NCI-H2081 treated with DMSO at 0.1 percent for 48 hours (cell line): ENCODE measurements at places on chromosomes 4 and X.

GRCh38 chrX:53714580-53715345, 28.2 kb upstream of the HUWE1 start:
- no peak for DNase-seq

GRCh38 chr4:1176398-1177273, 4.3 kb upstream of the SPON2 start:
- DNase-seq: no peak

- no peak for DNase-seq
These were observed 32.7 kb upstream of the JADE1 start for GRCh38 chr4:128776794-128777216.

DNA sequence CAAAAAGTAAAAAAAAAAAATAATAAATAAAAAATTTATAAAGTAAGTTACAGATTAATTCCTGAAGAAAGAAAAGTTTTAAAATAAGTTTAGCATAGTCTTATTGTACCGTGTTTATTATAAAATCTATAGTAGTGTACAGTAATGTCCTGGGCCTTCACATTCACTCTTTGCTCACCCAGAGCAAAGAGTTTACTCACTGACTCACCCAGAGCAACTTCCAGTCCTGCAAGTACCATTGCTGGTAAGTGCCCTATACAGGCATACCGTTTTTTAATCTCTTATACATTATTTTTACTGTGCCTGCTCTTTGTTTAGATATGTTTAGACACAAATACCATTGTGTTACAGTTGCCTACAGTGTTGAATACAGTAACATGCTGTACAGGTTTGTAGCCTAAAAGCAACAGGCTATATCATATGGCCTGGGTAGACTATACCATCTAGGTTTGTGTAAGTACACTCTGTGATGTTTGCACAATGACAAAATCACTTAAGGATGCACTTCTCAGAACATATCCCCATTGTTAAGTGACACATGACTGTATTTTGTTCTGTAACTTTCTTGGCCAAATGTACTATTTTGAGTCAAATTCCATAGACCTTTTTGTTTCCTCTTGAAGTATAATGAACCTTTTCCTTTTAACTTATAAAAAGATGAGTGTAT, 199.0 kb upstream of the NUDT6 start:
- no peak for DNase-seq

DNA sequence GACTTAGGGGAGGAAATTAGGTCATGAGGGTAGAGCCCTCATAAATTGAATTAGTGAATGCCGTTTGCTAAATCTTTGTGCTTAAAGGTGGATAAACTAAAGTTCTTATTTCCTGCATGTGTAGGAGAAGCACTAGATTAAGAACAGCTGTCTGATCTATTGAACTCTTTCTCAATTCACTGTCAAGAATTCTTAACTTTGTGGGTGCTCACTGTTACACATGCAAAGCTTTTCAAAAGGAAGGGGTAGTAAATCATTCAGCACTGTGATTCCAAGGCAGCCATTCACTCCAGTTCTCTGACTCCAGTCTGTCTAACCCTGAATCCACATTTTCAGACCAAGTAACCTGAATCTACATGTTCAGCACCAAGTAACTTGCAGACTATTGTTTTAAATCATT, 1520.1 kb downstream of the PCDH18 start:
- no peak for DNase-seq

DNA sequence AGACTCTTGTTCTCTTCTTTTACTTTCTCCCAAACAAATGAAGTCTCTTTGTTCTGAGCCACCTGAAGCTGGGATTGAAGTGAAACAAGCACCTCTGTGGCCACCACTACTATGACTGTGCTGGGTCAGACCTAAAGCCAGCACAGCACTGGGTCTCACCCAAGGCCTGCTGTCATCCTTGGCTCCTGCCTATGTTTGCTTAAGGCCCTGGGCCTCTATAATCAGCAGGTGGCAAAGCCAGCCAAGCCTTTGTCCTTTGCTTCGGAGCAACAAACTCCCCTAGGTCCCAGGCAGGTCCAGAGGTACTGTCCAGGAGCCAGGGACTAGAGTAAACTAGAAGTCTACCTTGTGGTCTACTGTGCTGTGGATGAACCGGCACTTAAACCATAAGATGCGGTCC, 220.6 kb upstream of the ARSJ start:
- no peak for DNase-seq

DNA sequence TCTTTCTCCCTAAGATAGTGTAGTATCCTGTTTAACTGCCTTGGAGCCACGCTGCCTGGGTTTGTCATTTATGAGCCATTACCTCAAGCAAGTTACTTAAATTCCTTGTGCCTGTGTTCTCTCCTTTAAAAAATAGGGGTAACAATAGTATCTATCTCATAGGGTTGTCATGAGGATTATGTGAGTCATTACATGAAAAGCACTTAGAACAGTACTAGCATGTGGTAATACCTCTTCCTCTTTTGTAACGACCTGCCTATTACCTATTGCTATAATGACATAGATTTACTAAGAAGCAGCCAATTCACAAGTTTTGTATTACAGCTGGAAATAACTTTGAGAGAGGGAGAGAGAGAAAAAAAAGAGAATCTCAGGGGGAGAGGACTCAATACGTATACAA, 834.7 kb downstream of the RAPGEF2 start:
- no peak for DNase-seq

GRCh38 chr4:79421483-79421882, 13.5 kb upstream of the GK2 start:
- DNase-seq: no peak

DNA sequence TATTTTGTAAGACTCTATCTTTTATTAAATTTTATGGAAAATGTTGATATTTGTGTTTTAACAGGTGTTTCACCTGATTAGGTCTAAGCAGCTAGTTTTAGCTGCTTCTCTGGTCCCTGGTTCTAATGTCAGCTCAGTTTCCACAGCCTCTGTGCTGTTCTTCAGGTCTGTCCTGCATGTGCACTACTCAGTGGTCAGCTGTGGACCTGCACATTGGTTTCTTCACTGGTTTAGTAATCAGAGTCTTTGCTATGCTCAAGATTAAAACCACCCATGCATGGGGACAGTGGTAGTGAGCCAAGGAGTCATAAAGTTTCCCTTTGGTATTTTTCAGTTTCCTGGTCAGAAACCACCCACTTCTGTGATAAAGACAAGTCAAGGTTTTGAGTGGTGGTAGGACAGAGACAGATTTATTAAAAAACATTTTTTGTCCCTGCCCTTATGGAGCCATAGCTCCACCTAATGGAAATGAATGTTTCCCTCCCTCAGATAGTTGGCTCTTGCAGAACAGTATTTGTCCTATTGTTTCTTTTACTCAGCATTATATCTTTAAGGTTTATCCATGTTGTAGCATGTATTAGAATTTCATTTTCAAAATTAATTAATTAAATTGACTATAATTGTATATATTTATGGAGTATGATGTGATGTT, 36.8 kb upstream of the VBP1 start:
- DNase-seq: no peak

GRCh38 chr4:110208419-110208818, 10.0 kb upstream of the ELOVL6 start:
- no peak for DNase-seq

GRCh38 chrX:65528705-65529340, 5.8 kb downstream of the LAS1L start:
- no peak for DNase-seq

- no peak for DNase-seq
These were observed 5.1 kb upstream of the MCUB start for GRCh38 chr4:109554971-109555370.

DNA sequence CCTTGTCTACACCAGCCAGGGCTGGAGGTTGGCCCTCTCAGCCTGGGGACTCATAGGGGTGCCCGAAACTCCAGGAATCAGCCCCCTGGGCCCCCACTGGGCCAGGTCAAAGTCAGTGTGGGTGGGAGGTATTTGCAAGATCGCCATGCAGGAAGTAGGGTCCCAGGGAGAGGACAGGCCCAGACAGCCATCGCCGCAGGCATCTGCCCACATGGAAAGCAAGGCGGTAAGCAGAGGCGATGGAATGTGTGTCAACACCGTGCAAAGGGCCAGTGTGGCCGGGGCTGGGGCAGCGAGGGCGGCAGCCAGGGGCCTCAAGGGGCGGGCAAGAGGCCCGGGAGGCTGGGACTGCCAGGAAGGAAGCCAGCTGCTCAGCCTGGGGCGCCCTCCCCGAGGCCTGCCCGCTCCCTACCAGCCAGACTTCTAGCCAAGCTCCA, 19.3 kb upstream of the DUSP9 start:
- DNase-seq: no peak

DNA sequence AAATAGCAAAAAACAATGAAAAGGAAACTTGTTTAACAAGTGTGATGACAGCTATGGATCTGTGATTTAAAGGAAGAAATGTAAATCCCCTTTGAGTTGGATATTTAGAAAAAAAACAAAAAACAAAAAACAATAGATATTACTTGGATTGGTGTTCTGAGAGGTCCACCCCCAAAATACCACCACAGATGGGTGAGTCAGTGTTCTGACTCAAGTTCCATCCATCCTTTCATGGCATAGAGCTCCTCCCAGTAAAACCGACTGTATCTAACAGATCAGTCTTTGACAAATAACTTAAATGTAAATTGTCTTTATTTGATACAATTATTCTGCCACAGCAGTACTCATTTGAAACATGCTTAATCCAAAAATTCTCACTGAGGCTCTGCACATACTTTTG, 27.4 kb downstream of the TMPRSS11B start:
- DNase-seq: no peak

- DNase-seq: no peak
These were observed 58.6 kb upstream of the PGRMC2 start for GRCh38 chr4:128346054-128346716.

- DNase-seq: no peak
These were observed 432.7 kb upstream of the PABPC4L start for GRCh38 chr4:134634301-134634700.

DNA sequence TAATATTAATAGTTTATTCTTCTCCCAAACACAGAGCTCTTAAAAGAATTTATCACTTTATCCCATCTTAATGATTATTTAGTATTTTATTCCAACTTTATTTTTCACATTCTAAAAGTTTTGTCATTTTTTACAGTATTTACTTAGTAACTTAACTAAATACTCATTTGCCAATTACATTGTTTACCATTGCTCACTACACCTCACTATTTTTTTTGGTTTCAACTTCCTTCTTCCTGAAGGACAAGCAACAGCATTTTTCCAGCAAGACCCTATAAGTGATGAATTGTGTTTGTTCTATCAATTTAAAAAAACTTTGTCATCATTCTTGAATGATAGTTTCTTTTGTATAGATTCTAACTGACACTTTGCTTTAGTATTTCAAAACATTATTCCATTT, 19.4 kb upstream of the SRD5A3 start:
- DNase-seq: no peak

DNA sequence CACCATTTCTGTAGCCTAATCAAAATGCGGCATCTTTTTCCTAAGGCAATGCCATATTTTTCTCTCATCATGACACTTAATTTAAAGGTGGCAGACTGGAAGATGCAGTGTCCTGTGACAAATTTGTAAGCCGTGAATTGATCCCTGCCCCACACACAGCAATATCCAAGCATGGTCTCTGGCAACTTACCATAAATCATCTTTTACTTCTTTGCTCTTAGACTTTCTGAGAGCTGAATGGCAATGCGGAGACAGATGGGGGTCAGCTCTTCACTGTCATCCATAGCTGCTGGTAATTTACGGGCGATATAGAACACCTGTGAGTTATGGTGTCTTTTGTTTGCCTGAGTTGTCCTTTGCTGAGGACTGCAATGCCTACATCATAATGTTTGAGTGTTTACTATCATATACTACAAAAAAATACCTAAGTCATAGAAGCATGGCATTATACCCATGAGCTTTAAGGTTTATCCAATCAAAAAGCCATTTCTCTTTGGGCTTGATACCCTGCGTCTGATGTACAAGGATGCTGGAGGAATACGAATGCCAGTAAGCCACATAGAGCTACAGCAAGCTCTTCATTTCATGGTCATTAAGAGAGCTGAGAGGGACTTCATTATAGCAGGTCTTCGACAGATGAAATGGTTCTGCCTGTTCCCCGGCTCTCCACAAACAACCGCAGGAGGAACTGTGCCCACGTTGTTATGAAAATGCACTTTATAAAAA, 148.1 kb downstream of the TRIML1 start:
- no peak for DNase-seq

GRCh38 chr4:186204686-186205085, 13.3 kb downstream of the CYP4V2 start:
- DNase-seq: no peak

- no peak for DNase-seq
These were observed 66.6 kb upstream of the ARHGAP24 start for GRCh38 chr4:85408301-85408700.

DNA sequence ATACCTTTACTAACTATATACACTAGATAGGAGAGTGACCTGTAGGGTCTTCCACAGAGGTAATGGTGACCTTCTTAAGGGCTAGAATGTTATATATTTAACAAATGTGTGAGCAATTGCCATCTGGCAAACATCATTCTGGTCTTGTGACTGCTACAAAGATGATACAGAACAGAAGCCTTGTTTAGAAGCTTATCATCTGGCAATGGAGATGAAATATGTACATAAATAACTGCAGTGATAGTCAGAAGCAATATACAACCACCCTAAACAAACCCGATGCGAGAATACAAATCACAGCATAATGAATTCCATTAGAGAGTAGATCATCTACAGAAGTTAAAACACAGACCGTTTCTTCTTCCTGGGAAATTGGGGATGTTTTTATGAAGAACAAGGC, 952.7 kb upstream of the SLIT2 start:
- no peak for DNase-seq

- no peak for DNase-seq
These were observed 114.4 kb downstream of the FRYL start for GRCh38 chr4:48665555-48666186.

GRCh38 chr4:11420327-11420726, 8.4 kb downstream of the HS3ST1 start:
- no peak for DNase-seq

DNA sequence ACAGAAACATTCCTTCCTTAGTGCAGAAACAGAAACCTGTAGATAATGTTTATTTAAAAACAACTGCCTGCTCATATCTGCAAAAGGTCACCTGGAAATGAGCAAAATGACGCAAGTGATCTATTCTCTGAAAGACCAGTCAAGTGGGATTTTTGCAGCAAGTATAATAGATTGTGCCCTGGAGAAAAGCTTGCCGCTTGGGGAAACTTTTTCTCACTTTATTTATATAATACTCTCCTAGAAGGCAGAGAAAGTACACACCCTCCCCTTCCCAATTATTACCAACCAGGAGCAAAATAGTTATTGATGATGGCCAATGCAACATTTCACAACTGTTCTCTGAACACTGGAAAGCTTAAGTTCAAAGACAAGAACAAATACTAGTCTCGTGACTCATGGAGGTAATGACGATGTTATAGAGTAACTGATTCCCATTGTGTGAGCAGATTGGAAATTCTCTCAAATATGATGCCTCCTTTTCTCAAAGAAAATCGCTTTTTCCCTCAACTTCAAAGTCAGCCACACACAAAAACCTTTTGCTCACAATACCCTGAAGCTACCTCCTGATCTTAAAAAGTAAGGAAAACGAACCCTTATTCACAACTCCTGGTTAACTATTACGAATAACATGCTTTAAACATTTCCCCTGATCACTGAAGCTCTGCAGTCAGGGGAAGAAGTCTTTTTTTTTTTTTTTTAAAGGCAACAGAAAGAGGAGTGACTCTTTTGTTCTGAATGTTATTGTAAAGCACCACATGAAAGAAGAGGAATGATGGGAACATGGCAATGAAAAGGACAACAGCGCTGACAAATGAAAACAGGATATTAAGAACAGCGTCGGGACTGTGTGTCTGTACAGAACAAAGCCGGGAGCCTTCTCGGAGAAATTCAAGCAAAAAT, 41.0 kb downstream of the MID1 start:
- no peak for DNase-seq
